ENCODE measurements at places on chromosomes 7 and 10.

GRCh38 chr7:123682690-123683089, 27.0 kb downstream of the LMOD2 start:
- DNase-seq: no peak

DNA sequence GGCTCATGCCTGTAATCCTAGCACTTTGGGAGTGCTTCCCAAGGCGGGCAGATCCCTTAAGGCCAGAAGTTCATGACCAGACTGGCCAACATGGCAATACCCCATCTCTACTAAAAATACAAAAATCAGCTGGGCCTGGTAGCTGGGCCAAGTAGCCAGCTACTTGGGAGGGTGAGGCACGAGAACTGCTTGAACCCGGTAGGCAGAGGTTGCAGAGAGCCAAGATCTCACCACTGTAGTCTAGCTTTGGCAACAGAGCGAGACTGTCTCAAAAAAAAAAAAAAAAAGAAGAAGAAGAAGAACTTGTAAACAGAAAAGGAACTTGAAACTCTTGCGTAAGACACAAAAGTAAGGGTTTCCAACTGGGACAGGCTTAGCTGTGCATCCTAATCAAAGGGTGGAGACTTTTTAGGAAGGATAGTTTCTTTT, 5.6 kb upstream of the IFIT2 start:
- DNase-seq: no peak

- DNase-seq: no peak
Measured at GRCh38 chr7:105892387-105892786, 16.0 kb upstream of the ATXN7L1 start.

DNA sequence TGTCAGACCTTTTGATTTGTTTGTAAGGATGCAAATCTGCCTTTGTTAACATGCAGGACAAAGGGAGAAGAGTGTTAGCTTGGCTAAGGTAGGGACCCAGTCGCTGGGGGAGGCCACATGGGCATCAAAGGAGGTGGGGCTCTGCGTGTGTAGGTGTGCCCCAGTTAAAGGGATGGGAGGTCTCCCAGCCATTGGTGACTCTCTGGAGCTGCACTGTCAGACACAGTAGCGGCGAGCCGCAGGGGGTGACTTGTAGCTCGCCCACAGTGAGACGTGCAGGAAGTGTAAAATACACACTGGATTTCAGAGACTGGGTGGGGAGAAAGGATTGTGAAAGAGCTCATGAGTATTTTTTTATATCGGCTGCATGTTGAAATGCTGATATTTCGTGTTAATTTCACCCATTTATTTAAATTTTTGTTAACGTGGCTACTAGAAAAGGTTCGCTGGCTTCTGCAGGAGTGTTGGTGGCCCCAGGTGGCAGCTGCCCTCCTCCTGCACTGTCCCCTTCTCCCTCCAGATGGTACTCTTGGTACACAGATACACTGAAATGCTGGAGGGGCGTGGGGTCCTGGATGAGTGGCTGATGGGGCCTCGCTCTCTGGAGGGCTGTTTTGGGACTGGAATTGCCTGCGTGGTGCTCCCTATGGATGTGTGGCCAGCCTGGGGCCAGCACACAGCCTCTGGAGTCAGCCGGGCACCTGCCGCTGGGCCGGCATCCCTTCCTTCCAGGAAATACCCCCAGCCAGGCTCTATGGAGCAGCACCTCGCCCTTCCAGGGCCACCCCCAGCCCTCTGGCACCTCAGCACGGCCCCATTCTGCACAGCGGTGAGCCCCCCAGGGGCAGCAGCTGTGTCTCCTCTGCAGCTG, 59.2 kb downstream of the LHPP start:
- DNase-seq: no peak

- no peak for DNase-seq
Measured at GRCh38 chr7:105987046-105987445, 24.0 kb downstream of the CDHR3 start.

DNA sequence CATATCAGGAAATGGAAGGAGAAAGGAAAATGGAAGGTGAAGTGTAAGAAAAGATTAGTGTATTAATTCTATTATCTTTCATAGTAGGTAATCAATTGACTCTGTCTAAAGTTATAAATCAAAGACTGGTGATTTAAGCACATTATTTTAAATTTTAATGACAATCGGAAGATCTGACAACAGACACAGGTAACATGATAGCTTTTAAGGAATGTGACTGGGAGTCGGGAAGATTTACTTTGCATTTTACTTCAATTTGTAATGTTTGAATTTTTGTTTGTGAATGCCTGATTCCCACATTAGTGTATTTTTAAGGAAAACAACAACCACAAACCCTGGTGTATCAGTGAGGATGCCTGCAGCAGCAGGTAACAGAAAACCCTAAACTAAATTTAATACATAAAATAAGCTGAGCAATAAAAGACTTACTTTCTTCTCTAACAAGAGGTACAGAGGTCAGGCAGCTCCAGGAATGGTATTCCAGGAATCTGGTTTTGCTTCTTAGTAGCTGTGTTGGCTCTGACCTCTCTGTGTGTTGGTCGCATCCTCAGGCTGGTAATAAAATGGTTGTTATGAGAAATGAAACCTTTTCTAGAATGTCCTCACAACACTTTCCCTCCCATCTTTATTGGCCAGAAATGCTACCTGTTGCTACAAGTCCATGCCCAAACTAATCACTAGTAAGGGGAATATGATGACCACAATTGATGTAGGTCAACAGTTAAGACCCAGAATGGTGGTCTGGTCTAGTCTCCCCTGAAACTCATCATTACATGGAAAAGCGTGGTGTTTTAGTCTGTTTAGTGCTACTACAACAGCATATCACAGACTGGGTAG, 12.2 kb downstream of the DNAJB9 start:
- no peak for DNase-seq

- no peak for DNase-seq
Measured at GRCh38 chr7:36265680-36266079, 112.6 kb downstream of the EEPD1 start.

DNA sequence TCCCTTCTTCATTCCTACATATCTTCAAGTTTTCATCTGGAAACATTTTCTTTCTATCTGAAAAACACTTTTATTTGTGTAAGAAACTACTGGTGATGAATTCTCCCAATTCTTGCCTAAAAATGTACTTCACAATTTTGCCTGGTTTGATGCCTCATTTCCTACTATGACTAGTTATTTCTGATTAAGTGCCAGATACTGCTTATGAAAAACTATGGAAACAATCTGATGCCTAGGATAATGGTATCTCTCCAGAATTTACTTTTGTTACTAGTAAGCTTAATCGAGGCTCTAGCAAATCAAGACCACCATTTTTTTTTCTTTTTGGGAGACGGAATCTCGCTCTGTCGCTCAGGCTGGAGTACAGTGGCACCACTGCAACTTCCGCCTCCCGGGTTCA, 31.3 kb downstream of the CACUL1 start:
- DNase-seq: no peak

GRCh38 chr10:95835149-95835860, 72.5 kb upstream of the CC2D2B start:
- DNase-seq: no peak

DNA sequence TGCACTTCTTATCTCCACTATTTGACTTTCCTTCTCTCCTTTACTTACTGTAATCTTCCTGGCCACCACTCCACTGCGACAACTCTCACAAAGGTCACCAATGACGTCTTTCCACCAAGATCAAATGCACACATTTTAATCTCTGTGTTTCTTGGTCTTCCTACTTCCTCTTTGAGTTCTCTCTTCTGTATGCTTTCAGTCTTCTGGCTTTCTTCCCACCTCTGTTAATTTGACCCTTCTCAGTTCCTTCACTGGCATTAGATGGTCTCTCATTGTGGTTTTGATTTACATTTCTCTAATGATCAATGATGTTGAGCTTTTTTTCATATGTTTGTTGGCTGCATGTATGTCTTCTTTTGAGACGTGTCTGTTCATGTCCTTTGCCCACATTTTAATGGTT, 31.9 kb downstream of the FAM107B start:
- DNase-seq: no peak

- no peak for DNase-seq
Measured at GRCh38 chr7:32594965-32595490, 99.7 kb downstream of the AVL9 start.

DNA sequence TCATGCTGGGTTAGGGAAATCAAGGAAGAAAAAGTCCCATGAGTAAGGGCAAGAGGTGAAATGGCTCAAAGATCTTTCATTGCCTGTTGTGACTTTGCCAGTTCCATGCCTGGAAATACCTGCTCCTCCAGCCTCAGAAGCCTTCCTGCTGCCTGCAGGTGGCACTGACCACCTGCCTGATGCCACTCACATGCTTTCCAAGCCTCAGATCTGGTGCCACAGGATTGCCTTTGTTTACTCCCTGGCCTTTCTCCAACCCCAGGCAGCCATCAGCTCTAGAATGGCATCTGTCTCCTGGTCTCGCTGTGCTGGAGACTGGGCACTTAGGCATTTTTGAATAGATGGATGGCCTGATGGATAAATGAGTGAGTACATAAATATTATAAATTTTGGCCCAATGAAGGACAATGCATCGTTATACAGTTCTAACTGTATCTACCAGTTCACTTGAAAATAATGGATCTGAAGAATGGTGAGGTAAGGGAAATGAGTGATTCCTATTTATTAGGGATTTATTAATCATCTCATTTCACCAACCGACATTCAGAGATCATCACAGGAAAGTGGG, 657.2 kb downstream of the INHBA start:
- DNase-seq: no peak

DNA sequence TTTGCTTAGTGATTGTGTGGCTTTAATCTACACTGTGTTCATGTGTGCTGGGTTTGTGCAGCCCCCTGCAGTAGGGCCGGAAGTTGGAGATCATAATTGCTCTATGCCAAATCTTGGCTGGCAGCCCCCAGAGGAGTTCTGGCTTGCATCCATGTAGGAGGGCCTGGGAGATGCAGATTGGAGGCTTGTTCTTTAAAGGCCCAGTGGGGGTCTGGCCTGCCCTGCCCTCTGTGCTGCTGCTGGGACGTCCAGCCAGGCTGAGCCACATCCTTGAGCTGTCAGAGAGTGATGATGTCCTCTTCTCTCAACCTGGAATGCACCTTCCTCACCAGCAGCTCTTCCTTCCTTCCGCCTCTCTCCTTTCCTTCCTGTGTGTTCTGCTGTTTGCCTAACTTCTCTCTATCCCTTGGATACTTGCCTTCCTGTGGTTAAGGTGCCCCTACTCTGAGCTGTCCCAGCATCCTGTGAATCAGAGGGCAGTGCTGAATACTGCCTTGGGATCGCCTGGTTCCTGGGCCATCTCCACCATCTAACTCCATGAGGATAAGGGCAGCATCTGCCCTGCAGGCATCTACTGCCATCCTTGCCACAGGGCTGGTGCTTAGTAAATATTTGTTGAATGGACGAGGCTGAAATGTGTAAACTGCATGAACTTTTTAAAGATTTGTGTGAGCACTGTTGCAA, 30.2 kb downstream of the DOCK1 start:
- DNase-seq: no peak

DNA sequence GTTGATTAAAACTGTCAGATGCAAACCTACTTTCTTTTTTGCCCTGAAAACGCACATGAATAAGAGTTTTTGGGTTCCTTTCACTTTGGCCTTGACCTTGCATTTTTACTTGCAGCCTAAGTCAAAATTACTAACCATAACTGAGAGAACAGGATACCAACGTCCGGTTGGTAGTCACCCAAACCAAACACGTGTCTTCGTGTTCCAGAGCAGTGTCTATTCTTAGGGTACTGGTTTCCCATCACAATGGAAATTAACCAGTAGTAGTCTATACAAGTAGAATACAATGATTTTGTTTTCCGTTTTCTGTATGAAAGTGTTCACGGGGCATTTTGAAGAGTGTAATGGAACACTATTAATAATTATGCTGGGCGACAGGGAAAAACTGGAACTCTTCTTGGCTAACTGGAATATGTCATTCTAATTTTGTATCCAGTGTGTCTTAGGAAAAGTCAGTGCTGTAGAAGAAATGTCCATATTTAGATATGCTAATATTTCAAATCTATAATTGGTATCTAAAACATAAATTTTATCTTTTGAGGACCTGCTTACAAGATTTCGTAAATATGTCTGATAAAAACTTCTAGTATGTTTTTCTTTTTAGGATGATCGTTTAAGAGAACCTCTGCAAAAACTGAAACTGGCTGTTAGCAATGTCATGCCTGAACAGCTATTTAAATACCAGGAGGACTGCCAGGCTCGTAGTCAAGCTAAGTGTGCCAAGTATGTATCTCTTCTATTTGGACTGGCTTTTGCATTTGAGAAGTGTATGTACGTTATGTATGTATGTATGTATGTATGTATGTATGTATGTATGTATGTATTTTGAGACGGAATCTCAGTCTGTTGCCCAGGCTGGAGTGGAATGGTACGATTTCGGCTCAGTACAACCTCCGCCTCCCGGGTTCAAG, 40.9 kb downstream of the UBN2 start:
- DNase-seq: no peak

DNA sequence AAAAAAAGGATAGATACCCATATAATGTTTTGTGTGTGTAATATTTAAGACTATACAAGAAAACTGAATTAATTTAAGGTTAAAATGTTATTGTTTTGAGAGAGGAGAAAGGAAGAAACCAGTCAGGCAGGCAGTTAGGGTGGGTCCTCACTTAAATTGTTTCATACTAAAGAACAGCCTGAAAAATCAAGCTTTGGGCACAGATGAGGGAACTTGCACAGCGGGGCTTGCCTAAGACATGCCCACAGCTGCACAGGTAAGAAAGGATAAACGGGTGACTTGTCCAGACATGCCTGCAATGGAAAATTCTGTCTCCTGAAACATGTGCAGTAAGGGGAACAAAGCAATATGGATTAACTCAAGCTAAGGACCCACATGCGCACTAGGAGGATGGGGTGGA, 158.4 kb downstream of the BBS9 start:
- DNase-seq: no peak

DNA sequence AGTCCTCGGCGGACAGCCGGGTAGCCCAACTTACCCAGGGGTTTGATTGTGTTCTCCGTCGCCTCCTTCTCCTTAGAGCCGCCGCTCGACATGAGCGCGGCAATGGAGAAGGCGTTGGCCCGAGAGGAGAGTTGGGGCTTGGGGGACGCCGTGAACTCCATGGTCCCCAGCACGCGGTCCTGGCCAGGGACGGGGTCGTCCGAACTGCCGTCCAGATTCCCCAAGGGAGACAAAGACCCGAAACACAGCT, 515 bp downstream of the TBX20 start:
- DNase-seq: no peak

- no peak for DNase-seq
Measured at GRCh38 chr10:77834943-77835668, 91.4 kb downstream of the DLG5 start.

DNA sequence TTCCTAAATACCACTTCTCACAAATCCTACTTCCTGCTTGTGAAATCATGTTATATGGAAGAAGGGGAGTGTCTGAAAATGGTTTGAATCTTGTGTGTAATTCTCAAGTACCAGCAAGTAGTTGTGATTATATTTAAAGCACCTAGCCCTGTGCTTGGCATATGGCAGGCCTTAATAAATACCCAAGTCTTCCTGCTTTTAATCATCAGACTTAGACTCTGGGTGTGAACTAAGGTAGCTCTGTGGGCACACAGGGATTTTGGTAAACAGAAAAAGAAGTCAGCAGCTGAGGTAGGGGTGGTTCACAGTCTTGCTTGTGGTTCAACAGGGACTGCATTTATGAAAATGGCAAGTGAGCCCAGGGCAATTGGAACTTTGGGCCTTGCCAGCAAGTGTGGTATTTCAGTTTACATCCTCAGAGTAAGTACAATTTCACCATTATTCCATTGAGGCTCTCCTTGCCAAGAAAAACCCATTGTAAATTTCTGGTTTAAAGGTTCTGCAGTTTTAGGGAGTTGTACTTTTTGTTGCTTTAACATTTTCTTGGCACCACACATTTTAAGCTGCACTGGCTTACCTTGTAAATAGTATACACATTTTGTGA, 215.5 kb downstream of the AUTS2 start:
- DNase-seq: no peak

GRCh38 chr10:88121361-88121760, 257.9 kb downstream of the PTEN start:
- DNase-seq: no peak

GRCh38 chr10:131363416-131363815, 51.9 kb upstream of the TCERG1L start:
- no peak for DNase-seq
